ENCODE measurements at places on chromosomes 16 and 17.

- DNase-seq = no peak
These were observed 53.7 kb upstream of the ETV4 start for GRCh38 chr17:43599835-43600234.

DNA sequence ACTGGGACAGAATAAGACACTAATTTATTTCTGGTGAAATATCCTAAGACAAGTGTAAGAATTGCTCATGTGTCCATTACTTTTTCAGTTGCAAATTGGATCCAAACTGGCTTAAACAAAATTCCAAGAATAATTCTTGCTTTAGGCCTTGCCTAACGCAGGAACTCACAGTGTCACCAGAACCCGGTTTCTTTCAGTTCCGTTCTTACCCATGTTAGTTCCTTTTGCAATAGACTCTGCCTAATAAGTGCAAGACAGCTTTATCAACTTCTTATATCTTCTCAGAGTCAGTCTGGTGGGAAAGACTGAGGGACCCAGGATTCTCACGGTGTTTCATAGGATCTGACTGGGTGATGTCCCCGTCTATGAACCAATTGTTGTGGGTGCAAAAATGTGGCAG is 24.7 kb downstream of the GDE1 start:
- DNase-seq = no peak

- DNase-seq = no peak
These were observed 145.2 kb downstream of the MYO1D start for GRCh38 chr17:32731556-32732295.

DNA sequence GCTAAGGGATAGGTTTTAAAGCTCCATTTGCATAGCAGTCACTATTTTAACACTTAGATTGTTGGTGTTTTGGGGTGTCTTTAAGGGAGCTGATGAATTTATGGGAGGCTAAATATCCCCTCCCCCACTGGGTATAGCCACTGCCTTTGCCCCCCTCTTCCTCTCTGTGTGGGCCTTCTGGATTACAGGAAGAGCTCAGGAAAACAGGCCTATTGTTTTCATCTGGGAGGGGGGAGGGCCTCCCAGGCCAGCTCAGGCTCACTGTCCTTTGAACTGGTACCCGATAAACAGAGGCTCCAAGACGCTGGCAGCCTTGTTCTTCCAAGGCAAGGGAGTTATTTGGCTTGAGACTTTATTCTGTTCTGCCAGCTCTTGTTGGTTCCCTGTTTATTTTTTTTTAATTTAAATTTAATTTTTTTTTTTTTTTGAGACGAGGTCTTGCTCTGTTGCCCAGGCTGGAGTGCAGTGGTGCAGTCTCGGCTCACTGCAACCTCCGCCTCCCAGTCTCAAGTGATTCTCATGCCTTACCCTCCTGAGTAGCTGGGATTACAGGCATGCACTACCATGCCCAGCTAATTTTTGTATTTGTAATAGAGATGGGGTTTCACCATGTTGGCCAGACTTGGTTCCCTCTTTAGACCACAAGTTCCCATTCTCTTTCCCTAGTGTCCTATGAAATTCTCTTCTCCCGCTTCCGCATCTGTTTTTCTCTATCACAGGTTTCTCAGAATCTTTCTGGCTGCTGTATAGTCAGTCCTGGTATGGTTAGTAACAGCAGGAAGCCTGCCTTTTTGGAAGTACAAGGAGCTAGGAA is 25.1 kb downstream of the MINK1 start:
- DNase-seq = no peak

DNA sequence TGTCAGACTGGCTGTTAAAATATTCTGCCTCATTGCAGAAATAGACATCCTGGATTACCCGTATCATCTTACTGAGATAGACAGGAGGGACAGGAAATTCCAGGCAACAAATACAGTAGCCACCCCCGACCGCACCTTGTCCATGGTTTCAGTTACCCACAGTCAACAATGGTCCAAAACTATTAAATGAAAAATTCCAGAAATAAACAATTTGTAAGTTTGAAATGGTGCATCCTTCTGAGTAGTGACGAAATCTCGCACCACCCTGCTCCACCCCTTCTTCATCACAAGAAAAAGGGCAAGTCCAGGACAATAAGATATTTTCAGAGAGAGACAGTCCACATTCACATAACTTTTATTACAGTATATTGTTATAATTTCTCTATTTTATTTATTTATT is 23.6 kb upstream of the PRSS54 start:
- no peak for DNase-seq

- DNase-seq = no peak
These were observed 27.2 kb downstream of the ABCC3 start for GRCh38 chr17:50661795-50662391.

DNA sequence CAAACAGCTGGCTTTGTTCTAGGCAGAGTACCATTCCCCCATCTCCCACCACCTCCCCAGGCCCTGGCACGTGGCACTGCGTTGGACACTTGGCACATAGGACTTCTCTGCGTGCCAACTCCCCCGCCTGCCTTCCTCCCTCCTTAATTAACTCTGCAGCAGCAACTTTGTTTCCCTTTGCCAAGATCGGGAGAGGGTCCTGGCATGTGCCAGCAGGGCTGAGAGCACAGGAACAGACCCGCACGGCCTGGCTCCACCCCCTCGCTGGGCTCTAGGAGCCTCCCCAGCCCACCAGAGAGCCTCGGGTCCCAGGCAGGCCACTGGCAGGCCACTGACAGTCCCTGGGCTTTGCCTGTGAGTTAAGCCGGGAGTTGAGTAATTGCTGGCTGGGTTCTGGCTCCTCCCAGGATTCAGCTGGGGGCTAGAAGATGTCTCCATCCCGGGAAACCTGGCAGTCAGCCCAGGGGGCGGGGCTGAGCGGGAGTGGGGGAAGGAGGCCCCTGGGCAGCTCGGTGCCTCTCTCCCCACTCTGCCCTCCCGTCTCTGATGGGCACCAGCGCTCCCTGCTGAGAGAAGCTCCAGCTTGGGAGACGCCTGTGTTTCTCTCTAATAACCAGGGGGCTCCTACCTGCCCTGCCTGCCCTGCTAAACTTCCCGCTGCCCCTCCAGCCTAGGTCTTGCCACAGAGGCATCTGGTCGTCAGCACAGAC is 224.0 kb upstream of the TNRC6C start:
- peak; percentile 12 for DNase-seq

GRCh38 chr17:55563363-55563762 is 52.1 kb upstream of the SMIM36 start:
- no peak for DNase-seq

- DNase-seq = no peak
These were observed 17.5 kb upstream of the TNFRSF13B start for GRCh38 chr17:16989230-16989952.

DNA sequence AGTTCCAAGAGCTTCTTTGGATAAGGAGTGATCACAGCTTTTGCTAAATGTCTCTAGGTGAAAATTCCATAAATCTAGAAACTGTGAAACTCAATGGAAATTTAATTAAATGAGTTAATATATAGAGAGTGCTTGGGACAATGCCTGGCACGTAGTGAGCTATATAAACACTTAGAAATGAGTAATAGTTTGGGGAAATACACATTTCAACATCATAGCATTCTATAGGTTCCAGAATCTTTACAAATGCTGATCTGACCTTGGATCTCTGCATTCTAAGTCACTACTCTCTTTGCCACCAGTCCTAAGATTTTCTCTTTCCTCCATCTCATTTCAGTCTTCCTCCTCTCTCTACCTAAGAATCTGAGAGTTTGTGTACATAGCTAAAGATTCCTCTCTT is 175.6 kb downstream of the SOX9 start:
- DNase-seq = no peak

- no peak for DNase-seq
These were observed 10.7 kb downstream of the CLUAP1 start for GRCh38 chr16:3511286-3512180.

- DNase-seq = no peak
These were observed 19.5 kb downstream of the GRB7 start for GRCh38 chr17:39757176-39757662.

- DNase-seq = no peak
These were observed 196.6 kb downstream of the SNX29 start for GRCh38 chr16:12173121-12173520.

- no peak for DNase-seq
These were observed 3.4 kb downstream of the TRAF4 start for GRCh38 chr17:28747051-28747691.

DNA sequence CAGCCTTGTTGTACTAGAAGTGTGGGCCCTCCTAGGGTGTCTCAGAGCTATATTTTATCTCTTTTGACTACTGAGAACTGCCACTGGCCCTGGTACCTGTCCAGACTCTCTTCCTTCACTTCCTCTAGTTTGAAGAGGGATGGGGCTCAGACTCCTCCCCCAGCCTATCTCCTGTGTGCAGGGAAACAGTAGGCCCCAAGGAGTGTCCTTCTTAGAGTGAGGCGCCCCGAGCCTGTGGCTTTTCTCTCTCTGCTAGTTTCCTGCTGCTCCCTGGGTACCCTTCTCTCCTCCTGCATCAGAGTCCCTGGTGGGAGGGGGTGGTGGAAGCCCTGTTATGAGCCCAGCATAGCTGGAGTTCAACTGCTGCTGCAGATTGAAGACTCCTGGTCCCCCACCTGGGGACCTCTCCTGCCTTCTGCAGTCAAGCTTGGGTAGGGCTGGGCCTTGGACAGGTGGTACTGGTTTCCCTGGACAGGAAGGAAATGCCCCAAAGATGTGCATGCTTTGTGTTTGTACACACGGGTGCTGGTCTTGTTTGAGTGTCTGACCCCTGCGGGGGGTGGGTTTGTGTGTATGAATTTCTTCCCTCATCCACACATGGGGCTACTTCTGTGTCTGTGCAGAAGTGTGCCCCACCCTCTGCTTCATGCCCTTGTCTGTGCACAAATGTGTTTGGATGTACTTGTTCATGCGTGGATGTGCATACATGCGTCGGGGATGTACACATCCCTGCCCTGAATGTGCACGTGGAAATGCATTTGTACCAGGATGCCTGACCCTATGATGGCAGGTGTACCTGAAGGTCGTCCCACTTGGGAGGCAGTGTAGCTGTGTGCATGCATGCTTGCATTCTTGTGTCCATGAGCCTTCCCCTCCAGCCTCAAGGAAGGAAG is 6.9 kb downstream of the RARA start:
- DNase-seq = no peak

- no peak for DNase-seq
These were observed 143.8 kb downstream of the AXIN2 start for GRCh38 chr17:65417406-65418221.

GRCh38 chr17:8940866-8941471 is 24.5 kb downstream of the PIK3R5 start:
- no peak for DNase-seq

GRCh38 chr17:79622122-79622601 is 11.3 kb upstream of the RBFOX3 start:
- peak; percentile 7 for DNase-seq

DNA sequence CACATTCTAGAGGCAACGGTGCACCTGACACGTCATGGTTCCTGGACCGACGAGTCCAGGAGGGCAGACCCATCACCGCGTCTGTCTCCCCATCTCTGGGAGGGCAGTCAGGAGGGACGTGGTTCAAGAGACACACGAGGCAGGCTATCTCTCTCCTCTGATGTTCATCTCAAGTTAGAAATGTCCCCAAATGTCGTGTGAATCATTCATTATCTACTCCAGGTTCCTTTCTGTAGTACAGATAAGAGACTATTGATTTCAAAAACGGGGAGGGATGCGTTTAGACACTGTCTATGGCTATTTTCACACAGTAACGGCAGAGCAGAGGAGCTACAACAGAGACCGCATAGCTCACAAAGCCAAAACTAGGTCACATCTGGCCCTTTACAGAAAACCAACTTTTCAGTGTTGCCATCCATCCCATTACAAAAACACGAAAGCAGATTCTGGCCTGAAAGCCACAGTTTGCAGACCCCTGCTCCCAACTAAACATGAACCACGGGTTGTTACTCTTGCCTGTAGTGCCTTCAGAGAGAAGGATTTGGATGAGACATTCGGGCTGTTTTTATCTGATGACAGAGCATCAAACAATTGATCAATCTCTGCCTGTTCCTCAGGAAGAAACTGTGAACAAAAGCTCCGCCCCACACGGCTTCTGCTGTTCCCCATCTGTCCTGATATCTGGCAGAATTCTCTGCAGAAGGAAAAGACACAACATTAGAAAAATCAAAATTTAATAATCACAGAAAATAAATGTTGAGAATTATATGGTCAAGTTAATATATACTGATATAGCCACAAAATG is 6.8 kb downstream of the MEAK7 start:
- DNase-seq = no peak

DNA sequence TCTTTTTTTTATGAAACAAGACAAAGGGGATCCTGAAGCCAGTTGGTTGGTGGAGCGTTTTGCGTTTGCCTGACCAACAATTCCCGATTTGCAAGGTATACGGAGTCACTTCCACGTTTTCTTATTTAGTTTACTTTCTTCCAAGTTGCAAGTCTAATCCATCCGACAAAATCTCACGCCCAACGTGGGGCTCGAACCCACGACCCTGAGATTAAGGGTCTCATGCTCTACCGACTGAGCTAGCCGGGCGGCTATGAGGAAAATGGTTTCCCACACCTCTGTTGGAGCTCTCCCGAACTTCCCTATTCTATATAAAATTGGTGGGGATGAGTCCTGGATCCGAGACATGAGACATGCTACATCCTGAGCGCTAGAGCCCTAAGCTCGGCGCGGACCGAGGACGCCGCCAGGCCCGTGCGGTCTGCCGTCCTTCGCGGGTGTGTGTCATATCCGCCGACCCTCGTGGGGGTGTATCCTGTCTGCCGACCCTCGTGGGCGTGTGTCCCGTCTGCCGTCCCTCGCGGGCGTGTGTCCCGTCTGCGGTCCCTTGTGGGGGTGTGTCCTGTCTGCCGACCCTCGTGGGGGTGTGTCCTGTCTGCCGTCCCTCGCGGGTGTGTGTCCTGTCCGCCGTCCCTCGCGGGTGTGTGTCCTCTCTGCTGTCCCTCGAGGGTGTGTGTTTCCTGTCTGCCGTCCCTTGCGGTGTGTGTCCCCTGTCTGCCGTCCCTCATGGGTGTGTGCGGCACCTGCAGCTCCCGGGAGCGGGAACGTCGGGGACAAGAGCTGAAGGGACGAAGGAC is 22.6 kb downstream of the ZNF213 start:
- peak; percentile 60 for DNase-seq

DNA sequence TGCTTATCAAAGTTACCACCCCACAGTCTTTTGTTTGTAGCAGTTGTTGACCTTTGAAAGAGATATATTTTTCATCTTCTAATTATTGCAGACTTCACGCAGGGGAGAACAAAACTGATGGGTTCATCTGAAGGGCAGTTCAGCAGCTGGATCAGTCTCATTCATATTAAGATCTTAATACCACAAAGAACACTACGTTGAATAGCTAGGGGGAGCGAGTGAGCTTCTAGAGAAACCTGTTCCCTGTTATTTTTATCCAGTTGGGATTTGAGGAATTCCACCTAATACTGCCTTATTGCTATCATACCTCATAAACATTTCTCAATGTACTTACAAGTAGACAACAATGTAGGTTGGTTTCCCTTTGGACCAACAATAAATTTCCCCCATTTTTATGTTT is 306.1 kb upstream of the KIF2B start:
- DNase-seq = no peak

GRCh38 chr16:10652730-10653590 is 41.8 kb downstream of the TEKT5 start:
- DNase-seq = no peak
